ENCODE measurements at places on chromosomes 13 and 19. TPM values are rescaled to one million over a fixed set of nuclear protein-coding genes. Genes with fewer than 3 reads are reported as not detected.
A peak's percentile ranks its signal among the peaks of the same experiment; 100 is the strongest.

DNA sequence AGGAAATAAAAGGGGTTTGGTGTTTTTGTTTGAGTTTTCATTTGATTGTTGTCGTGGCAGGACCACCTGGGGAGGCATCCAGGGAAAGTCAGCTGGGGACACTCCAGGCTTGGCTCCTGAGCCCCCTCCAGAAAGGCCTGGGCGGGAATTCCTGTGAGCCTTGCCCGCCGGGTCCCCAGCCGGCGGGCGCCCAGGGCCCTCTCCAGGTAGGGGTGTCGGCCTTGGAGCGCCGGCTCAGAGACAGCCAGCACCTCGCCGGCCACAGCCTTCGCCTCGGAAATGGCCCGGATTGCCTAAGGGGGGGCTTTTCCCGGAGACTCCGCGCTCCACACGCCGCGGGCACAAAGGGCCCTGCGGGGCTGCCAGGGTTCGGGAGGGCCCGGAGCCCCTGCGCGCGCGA is 125.0 kb downstream of the TNFRSF19 start:
- H3K36me3 ChIP-seq = no peaks in the 10 kb centered on the region
- H3K4me3 ChIP-seq = no peak overlapping the region
- H3K27me3 ChIP-seq = no peaks in the 10 kb centered on the region
- no peak for DNase-seq
- H3K4me1 ChIP-seq = peaks cover 5% of the 10 kb centered on the region
- no peak overlapping the region for H3K27ac ChIP-seq

- no peak overlapping the region for H3K4me3 ChIP-seq
- no peak for DNase-seq
- no peaks in the 10 kb centered on the region for H3K27me3 ChIP-seq
- peaks cover 75% of the 10 kb centered on the region for H3K36me3 ChIP-seq
Observed at GRCh38 chr19:27735314-27735713, 1477.6 kb downstream of the UQCRFS1 start.

- no peaks in the 10 kb centered on the region for H3K4me1 ChIP-seq
- H3K27ac ChIP-seq = no peak overlapping the region
- DNase-seq = no peak
- no peak overlapping the region for H3K4me3 ChIP-seq
Observed at GRCh38 chr13:36261011-36261410, 36.6 kb downstream of the CCDC169 start.

- H3K27ac ChIP-seq = no peak overlapping the region
- H3K36me3 ChIP-seq = no peaks in the 10 kb centered on the region
- no peaks in the 10 kb centered on the region for H3K27me3 ChIP-seq
- no peak overlapping the region for H3K4me3 ChIP-seq
- no peak for DNase-seq
Observed at GRCh38 chr13:57815600-57815999, 184.1 kb downstream of the PCDH17 start.

DNA sequence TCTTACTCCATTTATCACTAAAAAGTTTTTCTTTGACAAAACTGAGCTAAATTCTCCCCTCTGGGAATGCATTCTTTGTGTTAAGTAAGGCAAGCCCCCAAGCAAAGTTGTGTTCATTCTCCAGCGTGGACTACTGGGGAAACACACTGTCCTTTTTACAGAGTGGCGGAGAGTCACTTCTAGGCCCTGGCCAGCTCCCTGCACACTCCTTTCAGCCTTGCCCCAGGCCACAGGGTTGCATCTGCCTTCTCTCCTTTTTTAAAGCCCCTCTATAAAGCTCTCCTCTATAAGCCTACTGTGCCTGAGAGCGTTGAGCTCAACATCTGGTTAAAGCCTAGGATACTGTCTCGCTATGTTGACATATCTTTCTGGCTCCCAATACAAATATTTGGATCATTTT is 803.4 kb downstream of the PCDH17 start:
- no peak overlapping the region for H3K4me3 ChIP-seq
- peak overlapping the region; percentile 89 for H3K27ac ChIP-seq
- DNase-seq = peak; percentile 3
- H3K4me1 ChIP-seq = peaks cover 10% of the 10 kb centered on the region
- H3K36me3 ChIP-seq = peaks cover 8% of the 10 kb centered on the region
- H3K27me3 ChIP-seq = no peaks in the 10 kb centered on the region

The DHDH gene
- 0.82 TPM for total RNA-seq

The OVOL3 gene
- not detected for total RNA-seq

The LILRB3 gene
- total RNA-seq = not detected

Data from neural crest cell (in vitro differentiated cells).